Germinal center (tissue), 1 donor: ENCODE measurements at places on chromosomes 1 and 21.

DNA sequence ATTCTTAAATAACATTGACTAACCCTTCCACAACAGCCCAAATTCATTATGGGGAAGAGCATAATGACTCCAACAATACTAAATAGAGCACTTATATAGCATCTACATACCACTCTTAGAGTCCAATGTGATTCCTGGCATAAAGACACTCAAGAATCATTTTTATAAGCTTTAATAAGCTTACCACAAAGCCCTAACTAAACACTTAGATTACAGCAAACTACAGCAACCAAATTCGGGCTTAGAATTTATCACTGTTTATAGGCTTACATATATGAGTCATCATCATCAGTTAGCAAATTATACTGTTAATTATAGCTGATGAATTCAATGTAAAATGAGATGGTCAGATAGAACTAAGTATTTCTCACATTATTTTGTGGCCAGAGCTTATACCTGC, 7.3 kb downstream of the SCYL3 start:
- DNase-seq: no peak

GRCh38 chr1:24266998-24267397, 52.2 kb upstream of the GRHL3 start:
- no peak for DNase-seq

GRCh38 chr1:23132033-23132432, 36.6 kb downstream of the LUZP1 start:
- DNase-seq: no peak

- DNase-seq: no peak
Measured at GRCh38 chr1:1625824-1626206, 6.2 kb upstream of the MMP23B start.

GRCh38 chr1:216778737-216779136, 55.5 kb upstream of the ESRRG start:
- DNase-seq: no peak

- no peak for DNase-seq
Measured at GRCh38 chr1:241817331-241817792, 30.6 kb upstream of the EXO1 start.

DNA sequence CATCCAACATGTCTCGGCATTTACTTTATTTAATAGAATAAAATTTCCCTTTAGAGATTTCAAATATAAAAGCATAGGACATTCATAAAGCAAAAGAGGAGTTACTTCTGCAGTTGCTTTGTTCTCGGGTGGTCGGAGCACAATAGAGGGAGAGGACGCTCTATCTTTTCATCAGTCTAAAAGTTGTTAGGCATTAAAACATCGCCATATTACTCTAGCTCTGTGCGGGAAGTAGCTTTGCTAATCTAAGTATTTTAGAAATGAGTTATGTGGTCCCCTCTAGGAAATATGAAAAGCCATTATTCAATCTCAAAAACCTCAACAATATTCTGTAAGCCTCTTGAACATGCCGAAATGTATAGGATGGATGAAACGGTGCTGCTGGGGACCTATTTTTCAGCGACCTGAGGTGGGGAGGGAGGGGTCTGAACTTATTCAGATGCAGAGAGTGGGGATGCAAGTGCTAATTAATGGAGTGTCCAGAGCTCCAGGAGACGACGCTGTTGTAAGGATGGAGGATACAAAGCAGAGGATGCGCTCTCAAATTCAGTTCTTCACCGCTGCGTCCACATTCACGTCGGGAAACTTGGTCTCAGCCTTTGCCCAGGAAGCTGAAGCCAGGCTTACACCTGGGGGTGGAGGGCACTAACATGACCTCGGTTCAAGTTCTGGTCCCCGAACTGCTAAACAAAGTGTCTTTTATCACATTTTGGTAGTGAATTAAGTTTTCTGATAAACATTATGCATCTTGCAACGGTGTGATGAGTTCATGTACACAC, 6.3 kb downstream of the CDKN2C start:
- peak; percentile 24 for DNase-seq

- no peak for DNase-seq
Measured at GRCh38 chr1:25867210-25867991, 8.1 kb downstream of the PAQR7 start.

DNA sequence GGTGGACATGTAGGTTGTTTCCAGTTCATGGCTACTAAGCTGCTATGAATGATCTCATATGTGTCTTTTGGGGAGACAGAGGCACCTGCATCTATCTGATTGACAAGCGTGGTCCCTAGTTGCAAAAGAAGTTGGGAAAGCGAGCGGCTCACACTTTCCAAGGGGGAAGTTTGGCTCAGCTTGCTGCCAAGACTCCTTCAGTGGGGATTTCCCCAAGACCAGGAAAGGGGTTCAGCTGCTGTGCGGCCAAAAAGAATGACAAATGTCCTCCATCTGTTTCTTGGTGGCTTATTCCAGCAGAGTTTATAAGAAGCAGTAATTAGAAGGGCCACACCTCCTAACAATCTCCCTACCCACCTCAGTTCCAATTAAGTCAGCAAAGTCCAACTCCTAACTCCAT, 128.5 kb upstream of the GALNT2 start:
- DNase-seq: no peak

DNA sequence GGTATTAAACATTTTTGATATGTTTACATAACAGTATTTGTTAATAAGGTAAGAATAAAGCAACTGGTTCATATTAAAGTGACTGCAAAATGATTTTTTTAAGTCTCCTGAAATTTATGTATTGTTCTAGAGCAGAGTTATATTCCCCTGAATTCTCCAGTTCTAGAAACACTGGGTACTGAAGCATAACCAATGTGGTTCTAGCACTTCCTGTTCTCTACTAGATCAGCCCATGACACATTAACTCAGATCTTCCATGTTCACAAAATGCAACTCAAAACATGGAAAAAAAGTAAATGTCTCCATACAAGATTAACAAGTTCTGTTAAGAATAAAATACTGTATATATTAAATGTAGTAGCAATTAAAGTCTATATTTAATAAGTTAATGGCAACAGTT, 3.9 kb downstream of the NEGR1 start:
- DNase-seq: no peak

DNA sequence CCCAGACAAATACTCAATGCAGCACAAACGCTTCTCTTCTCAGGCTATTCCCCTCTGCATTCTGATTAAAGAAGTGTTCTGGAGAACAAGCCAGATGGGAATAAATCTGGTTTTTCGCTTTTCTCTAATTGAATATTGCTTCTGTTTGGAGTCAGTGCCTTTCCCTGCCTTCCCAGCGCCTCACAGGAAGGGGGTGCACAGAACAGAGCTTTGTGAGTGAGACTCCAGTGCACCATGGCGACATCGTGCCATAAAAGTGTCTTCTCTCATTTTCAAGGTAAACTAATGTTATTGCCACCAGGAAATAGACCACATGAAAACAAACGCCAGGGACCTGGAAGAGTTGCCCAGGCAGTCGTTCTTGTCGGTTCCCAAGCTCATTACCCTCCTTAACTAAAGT, 43.6 kb upstream of the SLC45A1 start:
- no peak for DNase-seq

GRCh38 chr1:12629985-12630760, 12.2 kb upstream of the DHRS3 start:
- DNase-seq: no peak

GRCh38 chr21:27315373-27315772, 348.5 kb upstream of the ADAMTS5 start:
- DNase-seq: no peak

DNA sequence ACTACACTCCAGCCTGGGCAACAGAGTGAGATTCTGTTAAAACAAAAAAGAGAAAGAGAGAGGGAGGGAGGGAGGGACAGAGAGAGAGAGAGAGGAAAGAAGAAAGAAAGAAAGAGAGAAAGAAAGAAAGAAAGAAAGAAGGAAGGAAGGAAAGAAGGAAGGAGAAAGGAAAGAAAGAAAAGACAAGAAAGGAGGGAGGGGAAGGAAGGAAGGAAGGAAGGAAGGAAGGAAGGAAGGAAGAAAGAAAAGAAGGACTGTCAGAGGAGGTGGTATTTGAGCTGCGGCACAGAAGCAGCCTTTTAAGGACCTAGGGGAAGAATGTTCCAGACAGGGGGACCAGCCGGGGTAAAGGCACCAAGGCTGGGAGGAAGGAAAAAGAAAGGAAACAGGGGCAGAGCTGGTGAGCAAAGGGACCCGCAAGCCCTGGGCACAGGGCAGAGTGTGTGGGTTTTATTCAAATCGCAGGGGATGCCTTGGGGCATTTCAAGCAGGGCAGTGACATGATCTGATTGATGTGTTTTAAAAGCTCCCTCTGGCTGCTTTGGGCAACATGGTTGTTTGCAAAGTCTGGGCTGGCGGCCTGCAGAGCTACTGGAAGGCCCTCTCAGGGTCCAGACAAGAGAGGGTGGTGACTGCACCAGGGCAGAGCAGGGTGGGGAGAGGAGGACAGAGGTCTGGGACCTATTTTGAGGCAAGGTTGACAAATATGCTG, 176.9 kb upstream of the VAMP3 start:
- DNase-seq: no peak

DNA sequence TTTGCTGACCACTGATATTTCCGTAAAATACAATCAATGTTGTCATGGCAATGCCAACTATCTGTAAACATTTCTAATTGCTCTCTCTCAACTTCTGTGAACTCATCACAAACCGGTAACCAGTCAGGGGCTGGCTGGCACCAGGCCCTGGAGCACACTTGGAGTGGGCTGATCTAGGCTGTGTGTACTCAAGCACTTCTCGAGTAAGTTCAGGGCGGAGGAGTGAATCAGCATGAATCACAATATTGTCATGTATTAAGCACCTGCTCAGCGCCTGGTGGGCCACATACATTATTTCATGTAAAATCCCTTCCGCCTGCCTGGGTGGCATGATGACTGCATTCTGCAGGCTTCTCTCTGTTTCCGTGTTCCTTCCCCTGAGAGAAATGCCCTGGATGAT, 212.4 kb downstream of the FOXD2 start:
- no peak for DNase-seq

- no peak for DNase-seq
Measured at GRCh38 chr1:35470977-35471613, 86.1 kb downstream of the KIAA0319L start.

GRCh38 chr1:175137369-175137768, 55.2 kb downstream of the KIAA0040 start:
- no peak for DNase-seq

DNA sequence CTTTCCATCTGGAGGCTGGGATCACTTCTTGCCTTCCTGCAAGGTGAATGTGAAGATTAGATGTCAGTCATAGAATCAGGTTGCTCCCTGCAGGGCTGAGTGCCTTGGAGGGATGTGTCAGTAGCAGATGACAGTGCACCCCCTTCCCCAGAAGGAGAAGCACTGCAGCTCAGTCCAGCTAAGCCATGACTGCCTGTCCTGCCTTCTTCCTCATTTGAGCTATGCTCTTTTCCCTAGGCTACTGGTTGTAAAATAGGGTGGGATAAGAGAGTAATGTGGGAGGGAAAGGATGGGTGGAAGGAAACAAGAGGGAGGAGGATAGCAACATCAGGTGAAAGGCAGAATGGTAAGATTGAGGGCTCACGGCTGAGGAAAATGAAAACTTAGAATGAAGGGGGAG, 11.1 kb upstream of the FABP3 start:
- DNase-seq: no peak

- DNase-seq: no peak
Measured at GRCh38 chr1:88731475-88732269, 47.6 kb downstream of the PKN2 start.

DNA sequence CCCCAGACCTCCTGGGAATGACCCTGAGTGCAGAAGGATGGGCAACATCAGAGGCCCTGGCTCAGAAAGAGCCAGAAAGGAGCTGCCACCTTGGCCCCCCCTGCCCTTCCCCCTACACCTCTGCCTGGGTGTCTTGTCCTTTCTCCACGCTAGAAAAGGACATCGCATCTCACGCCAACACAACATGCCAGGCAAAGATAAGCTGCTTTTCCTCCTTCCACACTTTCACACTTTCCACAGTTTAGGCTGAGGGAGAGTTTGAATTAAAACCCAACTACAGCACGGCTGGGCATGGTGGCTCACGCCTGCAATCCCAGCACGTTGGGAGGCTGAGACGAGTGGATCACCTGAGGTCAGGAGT, 109.5 kb downstream of the SPSB1 start:
- no peak for DNase-seq

DNA sequence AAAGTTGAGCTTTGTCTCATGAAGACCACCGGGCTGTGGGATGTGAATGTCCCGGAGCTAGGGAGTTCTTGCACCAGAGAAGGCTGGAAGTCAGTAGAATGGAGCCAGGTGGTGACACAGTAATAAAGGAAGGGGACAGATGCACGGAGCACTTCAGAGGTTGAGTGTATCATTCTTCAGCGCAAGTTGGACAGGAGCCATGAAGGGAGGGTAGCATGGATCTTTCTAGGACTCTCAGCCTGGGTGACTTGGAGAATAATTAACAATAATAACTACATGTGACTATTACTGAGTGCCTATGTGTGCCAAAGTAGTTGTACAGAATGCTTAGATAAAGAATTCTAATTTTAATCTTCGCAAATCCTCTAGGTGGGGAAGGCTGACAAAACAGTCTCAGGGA, 258.7 kb upstream of the AJAP1 start:
- no peak for DNase-seq

DNA sequence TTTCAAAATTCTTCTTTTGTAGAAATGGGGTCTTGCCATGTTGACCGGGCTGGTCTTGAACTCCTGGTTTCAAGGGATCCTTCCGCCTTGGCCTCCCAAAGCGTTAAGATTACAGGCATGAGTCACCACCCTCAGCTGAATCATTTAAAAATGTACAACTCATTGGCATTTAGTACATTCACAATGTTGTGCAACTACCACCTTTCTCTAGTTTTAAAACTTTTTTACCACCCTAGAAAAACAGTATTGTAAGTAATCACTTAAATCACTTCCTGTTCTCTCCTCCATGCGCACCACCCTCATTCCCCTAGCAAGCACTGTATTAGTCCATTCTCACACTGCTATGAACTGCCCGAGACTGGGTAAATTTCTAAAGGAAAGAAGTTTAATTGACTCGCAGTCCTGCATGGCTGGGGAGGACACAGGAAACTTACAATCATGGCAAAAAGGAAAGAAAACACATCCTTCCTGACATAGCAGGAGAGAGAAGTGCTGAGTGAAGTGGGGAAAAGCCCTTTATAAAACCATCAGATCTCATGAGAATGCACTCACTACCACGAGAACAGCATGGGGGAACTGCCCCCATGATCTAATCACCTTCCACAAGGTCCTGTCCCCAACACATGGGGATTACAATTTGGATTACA, 14.4 kb upstream of the THEM5 start:
- no peak for DNase-seq

DNA sequence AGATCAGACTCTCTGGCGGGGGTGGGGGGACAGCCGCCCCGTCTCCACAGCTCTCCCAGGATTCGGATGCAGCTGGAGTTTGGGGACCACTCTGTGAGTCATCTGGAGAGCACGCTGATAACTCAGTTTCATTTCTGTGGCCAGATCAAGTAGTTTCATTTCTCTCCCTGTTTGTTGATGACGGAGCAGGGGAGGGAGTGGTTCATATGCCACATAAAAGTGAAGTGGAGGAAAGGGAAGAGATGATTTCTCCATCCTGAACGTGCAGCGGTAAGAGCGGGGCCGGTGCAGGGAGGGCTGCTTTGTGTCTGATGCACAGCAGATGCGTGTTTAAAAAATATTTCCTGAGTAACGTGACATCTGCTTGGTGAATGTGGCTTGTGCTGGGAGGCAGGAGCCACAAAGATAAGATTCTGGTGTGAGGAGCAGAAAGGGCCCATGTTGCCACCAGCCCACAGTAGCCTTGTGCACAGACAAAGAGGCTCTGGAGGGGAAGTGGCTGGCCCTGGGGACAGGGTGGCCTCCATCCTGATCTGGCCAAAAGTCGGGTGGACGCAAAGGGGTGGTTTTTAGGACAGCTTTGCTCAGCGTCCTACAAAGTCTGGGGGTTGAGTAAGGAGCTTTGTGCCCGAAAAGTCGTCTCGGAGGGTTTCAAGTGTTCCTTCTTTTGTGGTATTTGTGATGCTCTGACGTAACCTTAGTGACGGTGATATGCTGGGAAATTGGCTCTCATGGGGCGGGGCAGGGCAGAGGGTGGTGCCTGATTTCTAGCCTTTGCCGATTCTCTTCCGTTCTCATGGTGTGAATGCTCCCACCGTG, at the start of gene MX2:
Gene MX2, plus strand, starts transcription at position 242 of the 819 bp plus-strand sequence. CDS start 14,880 bp downstream, outside the sequence.
- DNase-seq: peak; percentile 68
